Hindlimb muscle (tissue), 1 donor: ENCODE measurements at places on chromosomes 3 and 15. TPM values are rescaled to one million over a fixed set of nuclear protein-coding genes. Genes with fewer than 3 reads are reported as not detected.

DNA sequence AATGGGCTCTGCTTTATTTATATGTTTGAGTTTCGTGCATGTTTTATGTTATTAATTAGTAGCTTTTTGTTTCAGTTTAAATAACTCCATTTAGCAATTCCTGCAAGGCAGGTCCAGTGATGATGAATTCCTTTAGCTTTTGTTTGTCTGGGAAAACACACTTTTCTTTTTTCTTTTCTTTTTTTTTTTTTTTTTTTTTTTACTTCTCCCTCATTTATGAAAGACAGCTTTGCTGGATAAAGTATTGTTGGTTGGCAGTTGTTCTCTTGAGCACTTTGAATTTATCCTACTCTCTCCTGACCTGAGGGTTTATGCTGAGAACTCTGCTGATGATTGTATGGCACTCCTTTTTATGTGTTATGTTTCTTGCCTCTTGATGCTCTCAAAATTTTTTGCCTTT is 35.7 kb downstream of the TMEM39A start:
- DNase-seq, result no peak

DNA sequence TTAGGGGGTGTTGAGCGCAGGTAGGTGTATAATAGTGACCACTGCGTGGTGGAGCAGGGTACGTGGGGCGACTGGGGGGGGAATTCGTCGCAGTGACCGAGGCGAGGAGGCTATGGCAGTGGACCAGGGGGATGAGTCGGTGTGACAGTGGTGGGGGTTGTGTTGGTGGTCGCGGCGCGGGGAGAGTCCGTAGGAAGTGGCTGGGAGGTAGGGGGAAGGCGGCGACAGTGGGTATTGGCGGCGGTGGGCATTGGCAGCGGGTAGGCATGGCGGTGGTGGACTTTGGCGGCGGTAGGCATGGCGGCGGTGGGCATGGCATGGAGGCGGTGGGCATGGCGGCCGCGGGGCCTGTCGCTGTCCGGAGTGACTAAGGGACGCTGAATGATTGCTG is 739 bp downstream of the SNRPN start:
- peak; percentile 15 for DNase-seq

- no peak for DNase-seq
Measured at GRCh38 chr3:159616234-159616825, 372.3 kb upstream of the IL12A start.

DNA sequence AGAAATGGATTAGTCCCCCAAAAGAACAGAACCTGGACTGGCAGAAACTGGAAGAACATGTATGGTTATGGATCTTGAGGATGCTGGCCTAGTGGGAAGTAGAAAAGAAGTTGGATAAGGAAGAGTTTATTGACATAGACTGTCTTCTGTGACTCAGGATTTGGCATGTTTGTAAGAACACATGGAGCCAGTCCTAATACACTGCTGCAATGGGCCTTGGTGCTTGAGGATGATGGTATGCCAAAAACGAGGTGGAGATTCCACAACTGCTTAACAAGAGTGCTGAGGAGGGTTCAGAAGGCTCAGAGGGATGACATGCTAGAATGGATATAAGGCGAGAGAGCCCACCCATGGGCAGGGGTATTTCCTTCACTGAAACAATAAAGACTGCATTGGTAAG is 22.4 kb downstream of the LZTFL1 start:
- DNase-seq, result no peak

DNA sequence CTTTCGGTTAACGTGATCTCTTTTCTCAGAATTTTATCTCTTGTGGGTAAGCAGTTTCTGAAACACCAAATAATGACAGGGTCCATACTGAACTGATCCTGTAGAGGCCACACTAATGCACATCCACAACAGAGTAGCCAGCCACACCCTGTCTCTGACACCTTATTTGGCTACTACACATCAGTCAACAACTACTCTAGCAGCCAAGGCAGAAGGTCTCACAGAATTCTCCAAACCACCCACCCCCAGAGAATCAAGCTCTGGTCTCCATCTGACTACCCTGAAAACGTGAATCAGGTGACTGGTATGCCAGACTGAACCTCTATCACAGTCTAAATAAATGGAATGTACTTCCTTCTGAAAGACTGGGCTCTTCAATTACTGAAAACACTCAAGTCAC is 38.0 kb downstream of the EDC3 start:
- DNase-seq, result no peak

FANCD2OS gene
- polyA plus RNA-seq, result not detected

- no peak for DNase-seq
Measured at GRCh38 chr3:171951597-171951996, 87.8 kb upstream of the FNDC3B start.

TP63 gene
- 17.1 TPM for polyA plus RNA-seq

GRCh38 chr3:160390565-160391138 is 8.4 kb downstream of the IFT80 start:
- no peak for DNase-seq

ZCWPW2 gene
- polyA plus RNA-seq, result 2.2 TPM

DNA sequence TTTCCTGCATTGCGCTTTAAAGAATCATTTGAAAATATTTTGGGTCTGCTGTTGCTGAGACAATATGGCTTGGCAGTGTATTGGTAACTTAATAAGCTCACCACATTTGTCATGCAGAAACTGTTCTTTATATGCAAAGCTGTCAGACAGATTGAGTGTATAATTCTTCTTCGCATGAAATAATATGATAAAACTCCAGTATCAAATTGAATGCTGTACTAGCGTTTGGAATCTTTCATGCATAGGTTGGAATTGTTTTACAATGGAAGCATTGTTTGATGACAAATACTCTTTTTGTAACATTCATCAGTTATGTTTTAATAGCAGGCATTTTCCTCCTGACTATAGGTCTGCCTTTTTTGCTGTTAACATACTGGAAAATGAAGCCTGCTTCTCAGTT is 53.8 kb downstream of the RBMS3 start:
- DNase-seq, result peak; percentile 43

- DNase-seq, result no peak
Measured at GRCh38 chr3:57617739-57618138, 20.6 kb upstream of the ARF4 start.

RARRES1 gene
- 3.3 TPM for polyA plus RNA-seq

GRCh38 chr15:73723191-73723590 is 30.0 kb downstream of the INSYN1 start:
- DNase-seq, result no peak

DNA sequence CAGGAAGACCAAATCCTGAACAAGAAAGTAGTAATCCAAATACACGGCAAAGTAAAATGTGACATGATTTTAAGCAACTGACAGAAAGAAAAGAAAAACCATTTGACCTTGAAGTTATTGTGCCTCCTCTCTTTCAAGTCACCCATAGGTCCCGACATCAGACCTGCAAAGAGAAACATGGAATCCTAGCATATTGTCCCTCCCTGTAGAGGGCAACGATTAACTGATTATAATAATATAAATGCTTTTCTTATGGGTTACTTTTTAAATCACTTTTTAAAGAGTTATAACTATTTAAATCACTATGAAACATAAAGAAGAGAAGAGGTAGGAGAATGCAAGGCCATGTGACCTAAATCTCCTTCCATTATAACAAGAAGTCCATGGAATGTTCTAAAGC is 143.2 kb upstream of the LIPC start:
- no peak for DNase-seq

GRCh38 chr3:71551311-71551919 is 32.1 kb downstream of the FOXP1 start:
- no peak for DNase-seq

DNA sequence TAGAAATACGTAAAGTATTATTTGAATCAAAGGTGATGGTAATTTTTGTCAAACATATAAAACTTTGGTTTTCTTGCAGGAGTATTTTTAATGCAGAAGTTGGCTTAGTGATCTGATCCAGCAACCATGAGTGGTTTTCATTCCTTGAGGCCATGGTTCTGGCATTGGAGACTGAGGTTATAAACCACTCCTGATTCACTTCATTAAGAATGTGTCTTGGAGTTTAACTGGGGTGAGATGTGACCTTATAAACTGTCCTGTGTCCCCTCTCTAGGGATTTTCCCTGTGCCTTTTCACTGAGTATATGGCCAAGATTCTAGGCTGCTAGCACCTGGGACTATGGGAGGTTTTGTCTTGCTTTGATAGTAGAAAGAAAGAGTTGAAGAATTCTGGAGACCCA is 94.3 kb downstream of the RYR3 start:
- no peak for DNase-seq

GRCh38 chr15:46636206-46636605 is 1001.4 kb downstream of the SQOR start:
- DNase-seq, result no peak

DNA sequence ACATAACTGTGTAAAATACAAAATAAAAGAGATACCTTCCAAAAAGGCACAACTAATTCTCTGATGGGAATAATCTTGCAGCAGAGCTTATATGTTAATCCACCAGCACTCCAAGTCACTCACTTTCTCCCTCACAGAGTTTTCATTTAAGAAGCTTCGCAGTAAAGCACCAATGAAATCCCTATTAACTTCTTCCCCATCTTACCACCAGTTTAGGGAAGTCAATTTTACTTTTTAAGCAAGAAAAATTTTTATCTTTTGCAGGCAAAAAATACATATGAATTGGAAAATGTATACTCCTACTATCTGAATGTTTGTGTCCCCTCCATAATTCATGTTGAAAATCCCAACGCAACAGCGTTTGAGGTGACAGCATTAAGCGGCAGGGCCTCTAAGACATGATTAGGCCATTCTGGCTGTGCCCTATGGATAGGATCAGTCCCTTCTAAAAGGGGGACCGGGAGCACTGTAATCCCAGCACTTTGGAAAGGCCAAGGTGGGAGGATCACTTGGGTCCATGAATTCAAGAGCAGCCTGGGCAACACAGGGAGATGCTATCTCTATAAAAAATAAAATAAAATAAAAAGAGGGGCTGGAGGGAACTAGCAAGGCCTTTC is 435.8 kb downstream of the SHQ1 start:
- no peak for DNase-seq

DNA sequence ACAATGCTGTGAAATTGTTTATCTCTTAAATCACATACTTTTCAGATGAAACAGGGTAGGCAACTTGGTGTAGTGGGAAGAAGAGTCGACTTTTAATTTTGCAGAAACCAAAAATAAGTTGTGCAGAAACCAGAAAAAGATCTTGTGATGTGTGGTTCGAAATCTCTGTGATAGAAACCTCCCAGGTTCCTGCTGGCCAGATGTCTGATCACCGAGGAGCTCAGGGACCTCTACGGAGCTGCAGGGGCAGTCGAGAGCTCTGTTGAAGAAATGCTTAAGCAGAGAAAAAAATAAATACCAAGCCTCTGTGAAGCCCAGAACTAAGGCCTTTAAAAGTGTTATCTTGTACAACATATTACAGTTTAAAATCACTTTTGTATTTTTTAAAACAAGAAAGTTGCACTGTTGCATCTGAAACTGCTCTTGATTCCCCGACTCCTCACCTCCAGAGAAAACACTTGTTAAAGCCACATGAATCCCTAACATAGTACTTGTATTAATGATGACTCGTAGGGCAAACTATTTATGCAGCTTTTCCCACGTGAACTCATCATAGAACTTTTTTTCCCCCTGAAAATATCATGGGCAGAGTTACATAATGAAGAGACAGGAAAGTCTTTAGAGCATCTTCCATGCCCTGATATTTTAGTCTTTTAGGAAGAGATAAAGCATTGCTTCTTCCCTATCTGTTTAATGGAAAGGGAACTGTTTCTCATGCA is 51.3 kb downstream of the CCK start:
- DNase-seq, result no peak

IQCH gene
- 0.53 TPM for polyA plus RNA-seq

ST8SIA2 gene
- 18.3 TPM for polyA plus RNA-seq

GRCh38 chr3:60281970-60282369 is 969.3 kb downstream of the FHIT start:
- no peak for DNase-seq

GRCh38 chr3:13002398-13003124 is 70.7 kb downstream of the IQSEC1 start:
- DNase-seq, result no peak

DNA sequence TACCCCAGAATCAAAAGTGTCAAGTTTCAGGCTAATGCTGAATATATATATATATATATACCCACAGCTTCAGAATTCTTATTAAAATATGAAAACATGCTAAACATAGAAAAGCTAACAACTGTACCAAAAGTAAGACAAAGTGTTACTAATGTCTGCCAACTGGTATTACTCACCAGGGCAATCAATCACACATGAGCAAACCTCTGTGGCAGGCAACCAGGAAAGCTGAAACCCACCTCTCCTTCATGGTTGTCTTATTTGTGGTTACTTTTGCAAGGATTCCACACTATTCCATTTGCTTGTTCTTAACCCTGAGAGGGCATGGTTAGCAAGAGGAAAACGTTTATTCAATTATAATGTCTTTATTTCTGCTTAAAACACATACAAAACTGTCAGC is 512.3 kb upstream of the MDFIC2 start:
- peak; percentile 10 for DNase-seq

FOXB1 gene
- not detected for polyA plus RNA-seq

DNA sequence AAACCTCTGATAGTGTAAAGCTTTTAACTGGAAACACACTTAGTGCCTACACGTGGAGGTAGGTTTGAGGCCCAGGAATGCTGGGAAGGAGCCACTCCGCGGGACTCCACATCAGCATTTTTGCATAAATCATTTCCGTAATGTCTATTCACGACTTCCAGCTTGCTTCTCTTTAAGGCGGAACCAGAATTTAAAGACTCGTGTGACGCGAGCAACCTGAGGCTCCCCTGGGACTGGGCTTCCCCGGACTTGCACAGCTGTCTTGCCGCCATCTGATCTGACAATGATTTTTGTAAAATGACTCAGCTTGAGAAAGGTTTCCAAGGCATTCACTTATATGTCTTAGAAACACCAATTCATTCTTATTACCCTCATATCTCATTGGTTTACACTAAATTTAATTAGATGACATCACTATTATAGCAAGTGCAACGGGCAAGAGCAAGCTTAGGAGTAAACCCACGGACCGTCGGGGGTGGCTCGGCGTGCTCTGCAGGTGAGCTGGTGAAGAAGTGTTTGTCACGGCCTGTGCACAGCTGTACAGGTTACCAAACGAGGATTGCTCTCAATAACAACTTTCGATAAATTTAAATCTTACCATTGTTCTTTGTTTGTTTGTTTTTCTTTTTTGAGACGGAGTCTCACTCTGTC is 95.2 kb downstream of the CHSY1 start:
- DNase-seq, result peak; percentile 67

FANCI gene
- polyA plus RNA-seq, result 15.1 TPM

DNA sequence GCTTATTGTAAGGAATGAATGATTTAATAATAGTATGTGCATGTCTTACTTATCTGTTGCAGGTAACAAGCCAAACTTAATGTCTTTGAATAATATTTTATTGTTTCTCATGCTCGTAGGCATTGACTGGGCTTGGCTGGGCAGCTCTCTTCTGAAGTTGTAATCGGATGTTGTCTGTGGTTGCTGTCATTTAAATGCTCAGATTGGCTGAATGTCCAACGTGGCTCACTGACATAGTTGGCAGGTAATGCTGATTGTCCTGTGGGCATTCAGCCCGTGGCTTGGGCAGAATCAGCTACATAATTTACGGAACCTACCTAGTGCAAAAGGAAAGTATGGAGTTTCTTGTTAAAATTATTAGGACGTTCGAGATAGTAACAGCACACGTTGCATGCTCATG is 297.4 kb upstream of the GBE1 start:
- DNase-seq, result no peak
